ENCODE measurements at places on chromosomes 11 and 22.

DNA sequence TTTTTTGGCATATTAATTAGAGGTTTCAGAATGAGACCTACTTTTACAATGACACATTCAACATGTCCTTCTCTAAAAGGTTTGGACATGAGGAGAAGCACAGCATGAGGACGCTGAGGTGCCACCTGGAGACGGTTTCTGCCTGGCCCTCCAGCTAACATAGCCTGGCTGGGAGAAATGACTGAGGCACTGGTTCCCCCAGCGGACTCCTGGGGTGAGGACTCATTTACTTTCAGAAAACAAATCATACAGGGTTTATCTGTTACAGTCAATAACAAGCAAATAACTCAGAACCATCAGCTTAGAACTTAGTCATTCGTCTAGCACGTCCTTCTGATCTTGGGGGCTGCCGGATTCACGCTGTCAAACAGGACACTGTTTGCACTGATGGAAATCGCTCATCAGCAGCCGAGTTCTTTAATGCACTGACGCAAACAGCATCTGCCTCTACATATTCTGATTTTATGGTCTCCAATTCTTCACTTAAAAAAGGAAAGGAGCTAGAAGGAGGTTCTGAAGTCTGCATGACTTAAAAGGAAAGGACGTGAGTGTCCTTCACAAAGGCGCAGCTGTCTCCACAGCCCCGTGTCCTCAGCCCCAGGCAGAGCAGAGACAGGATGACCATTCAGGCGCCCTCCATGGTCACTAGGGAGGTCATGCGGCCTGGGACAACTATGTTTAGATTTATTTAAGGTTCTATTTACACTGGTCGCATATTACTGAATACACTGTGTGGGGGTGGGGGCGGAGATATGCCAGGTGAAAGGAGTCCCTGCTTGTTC lies 44.2 kb downstream of the CERK start:
- no peak for DNase-seq

- no peak for DNase-seq
Observed at GRCh38 chr11:45087086-45087899, 59.1 kb upstream of the PRDM11 start.

- DNase-seq, result no peak
Observed at GRCh38 chr11:67662835-67663531, 11.4 kb downstream of the ALDH3B2 start.

GRCh38 chr11:6755303-6755952 lies 16.3 kb downstream of the OR2AG2 start:
- DNase-seq, result no peak

DNA sequence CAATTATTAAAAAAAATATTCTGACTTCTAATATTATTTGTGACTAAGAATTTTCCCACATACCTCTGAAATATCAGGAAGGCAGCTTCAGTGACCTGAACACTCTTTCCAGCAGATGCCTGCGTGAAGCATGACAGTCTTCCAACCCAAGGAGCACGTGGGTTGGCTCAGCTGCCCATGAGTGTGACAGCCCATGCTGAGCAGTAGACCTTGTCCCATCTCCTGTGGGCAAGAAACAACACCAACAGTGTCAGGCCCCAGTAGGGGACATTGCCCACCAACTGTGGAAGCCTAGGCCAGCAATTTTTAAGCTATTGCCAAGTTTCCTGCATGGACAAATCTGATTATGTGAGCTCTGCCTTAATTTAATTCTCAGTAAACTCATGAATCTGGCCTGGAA lies 66.4 kb upstream of the OLFML1 start:
- no peak for DNase-seq

- no peak for DNase-seq
Observed at GRCh38 chr11:1263010-1263409, 40.1 kb downstream of the MUC5B start.

DNA sequence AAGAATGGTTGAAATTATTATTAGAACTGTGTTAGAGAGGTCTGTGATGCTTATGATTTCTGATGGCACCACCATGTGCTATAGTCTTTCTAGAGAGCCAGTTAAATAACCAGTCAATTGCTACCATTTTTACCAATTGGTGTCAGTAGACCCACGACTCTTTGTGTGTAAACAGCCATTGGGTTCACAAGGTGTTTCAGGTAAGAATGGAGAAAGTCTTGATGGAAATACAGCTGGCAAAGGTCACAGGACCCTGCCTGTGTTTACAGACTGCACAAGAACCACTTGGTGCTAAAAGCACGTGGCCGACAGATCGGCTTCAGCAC lies 30.5 kb upstream of the OR10G7 start:
- DNase-seq, result no peak

GRCh38 chr22:31861226-31861840 lies 83.0 kb upstream of the YWHAH start:
- DNase-seq, result no peak

GRCh38 chr11:85626496-85626895 lies 648 bp downstream of the DLG2 start:
- DNase-seq, result no peak

DNA sequence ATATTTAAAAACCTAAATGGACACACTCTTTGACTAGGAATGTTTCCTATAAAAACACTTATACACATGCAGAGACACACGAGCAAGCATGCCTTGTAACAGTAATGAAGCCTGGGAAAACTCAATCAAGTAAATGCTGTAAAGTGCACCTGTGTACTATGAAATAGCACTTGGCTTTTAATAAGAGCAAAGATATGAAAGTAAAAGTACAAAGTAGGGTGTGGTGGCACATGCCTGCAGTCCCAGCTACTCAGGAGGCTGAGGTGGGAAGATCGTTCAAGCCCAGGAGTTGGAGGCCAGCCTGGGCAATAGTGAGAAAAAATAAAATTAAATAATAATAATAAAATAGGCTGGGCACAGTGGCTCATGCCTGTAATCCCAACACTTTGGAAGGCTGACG lies 166.9 kb upstream of the GRK3 start:
- DNase-seq, result no peak

- no peak for DNase-seq
Observed at GRCh38 chr11:27028561-27028965, 12.1 kb upstream of the BBOX1 start.

GRCh38 chr11:105181100-105181499 lies 41.5 kb upstream of the CARD18 start:
- no peak for DNase-seq

- no peak for DNase-seq
Observed at GRCh38 chr11:130055617-130056016, 14.1 kb upstream of the APLP2 start.

- no peak for DNase-seq
Observed at GRCh38 chr22:29799217-29799680, 32.1 kb downstream of the UQCR10 start.

DNA sequence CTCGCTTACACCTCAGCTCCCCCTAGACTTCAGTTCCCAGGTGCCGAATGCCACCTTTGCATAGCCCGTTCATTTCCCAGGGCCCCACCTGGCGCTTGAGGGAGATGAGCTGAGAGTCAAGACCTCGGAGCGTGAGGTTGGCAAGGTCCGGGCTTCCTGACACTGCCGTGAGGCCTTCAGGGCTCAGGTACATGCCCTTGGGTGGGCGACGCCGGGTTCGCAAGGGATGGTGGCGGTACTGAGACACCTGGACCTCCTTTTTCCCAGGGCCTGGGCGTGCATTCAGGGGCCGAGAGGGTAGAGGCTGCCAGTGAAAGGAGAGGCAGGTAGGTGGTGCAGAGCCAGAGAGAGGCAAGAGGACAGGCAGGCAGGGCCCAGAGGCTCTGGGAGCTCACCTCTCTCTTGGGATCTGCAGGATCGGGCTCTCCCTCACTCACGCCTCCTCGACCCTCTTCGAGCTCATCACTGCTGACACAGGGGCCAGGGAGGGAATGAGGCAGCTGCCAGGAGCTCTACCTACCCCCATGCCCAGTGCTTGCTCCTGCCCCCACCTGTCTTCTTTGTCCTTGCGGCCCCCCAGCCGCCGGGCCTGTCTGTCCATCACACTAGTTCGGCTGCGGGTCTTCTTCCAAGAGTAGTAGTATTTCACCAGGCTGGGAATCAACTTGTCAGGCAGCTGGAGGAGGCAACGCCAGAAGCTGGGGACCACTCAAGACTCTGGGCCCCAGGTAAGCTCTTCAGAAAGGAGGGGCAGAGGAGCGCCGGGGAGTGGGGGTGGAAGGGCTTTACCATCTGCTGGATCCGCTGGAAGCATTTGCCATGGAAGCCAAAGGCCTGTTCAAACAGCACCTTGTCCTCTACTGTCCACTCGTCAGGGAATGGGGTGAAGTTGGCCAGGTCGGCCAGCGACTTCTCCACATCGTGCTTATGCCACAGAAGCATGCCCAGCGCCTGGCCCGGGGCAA lies 2.8 kb downstream of the RCOR2 start:
- no peak for DNase-seq

- no peak for DNase-seq
Observed at GRCh38 chr11:65496304-65497140, 2.3 kb upstream of the MALAT1 start.

DNA sequence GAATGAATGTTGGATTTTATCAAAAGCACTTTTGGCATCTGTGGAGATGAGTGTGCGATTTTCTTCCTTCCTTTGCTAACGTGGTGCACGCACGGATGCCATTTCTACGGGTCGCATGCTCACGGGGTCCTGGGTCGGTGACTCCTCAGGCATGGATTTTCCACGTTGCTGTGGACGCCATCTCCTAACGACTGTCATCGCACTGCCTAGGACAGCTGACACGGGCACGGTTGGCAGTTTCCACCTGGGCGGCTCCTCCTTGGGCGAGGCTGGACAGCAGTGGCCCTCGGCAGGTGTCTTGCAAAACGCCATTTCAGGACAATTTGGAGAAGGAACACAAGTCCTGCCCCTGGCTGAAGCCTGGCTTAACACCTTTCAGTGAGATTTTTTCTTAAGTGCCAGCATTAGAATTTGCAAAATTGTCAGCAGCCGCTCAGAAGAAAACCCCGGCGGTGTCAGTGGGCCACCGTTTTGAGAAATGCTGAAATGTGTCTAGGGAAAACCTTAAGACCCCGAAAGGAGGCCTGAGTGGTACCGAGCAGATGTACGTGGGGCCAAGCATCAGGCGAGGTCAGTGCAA lies 34.7 kb upstream of the TOLLIP start:
- DNase-seq, result no peak

DNA sequence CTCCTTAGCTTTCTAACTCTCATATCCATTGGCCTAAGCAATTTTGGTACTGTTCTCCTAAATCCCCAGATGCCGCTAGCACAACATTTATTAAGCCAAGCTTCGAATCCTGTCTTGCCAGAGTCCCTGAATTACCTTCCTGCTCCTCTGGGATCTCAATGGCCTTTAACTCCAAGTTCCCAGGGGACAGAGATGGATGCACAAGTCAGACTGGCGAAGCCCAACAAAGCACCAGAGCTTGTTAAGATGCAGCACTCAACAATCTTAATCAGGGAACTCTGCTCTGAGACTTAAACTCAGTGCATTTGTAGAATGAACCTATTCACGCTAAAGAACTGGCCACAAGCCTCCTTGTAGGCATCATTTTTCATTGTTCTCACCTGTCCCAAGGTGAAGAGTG lies 9.4 kb downstream of the GALNT18 start:
- no peak for DNase-seq

DNA sequence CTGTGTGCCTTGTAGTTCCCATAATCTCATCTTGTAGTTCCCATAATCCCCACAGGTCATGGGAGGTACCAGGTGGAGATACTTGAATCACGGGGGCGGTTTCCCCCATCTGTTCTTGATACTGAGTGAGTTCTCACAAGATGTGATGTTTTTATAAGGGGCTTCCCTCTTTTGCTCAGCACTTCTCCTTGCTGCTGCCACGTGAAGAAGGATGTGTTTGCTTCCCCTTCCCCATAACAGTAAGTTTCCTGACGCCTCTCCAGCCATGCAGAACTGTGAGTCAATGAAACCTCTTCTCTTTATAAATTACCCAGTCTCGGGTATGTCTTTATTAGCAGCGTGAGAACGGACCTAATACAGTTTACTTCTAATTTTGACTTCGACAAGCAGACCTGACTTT lies 14.0 kb upstream of the SMIM38 start:
- no peak for DNase-seq

DNA sequence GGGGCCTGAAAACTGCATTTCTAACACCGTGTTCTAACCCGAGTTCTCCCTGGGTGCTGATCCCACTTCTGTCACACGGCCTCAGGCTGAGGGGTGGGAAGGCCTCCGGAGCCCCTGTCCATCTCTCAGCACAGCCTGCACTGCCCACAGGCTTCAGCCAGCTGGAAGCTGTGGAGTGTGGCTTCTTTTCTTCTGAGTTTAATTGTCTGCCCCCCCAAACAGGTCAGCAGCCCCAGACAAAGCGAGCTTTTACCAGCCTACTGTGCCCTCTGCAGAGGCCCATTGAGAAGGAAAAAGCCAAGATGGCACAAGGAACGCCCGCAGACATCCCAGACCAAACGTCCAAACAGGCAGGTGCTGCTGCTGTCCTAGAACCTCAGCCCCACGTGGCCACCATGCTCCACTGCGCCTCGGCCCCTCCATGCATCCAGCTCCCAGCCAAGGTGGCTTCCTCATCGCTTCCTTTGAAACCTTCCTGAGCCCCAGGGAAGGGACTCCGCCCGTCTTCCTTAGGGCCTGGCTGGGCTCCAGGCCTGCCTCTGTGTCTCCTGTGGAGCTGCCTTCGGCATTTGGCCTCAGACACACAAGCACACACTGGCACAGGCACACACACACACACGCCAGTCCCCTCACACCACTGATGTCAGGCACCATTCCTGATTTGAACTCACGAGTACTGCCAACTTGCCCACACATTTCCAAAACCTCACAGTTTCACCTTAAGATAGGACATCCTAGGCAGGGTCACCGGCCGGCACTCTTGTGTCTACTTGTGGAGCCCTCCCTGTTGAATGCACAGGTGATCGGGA lies 1.7 kb downstream of the MOB2 start:
- DNase-seq, result no peak

- DNase-seq, result no peak
Observed at GRCh38 chr11:63958008-63958407, 16.4 kb upstream of the COX8A start.

GRCh38 chr11:27995083-27995482 lies 112.9 kb downstream of the KIF18A start:
- no peak for DNase-seq

DNA sequence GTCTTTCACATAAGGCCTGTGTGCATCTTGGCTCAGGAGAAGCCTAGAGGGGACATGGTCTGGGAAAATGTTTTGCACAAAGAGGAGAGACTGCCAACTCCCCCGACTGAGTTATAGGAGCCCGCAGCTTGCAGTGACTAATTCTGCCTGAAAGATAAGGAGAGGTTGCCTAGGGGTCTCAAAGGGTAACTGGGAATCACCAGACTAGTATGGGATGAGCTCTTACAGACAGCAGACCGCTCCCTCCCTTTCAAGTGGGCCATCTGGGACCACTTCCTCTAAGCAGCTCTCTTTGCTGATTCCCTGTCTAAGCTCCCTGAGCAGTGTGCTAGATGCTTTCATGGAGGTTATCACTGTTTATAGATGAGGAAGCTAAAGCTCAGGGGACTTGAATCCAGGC lies 105.1 kb downstream of the TENM4 start:
- no peak for DNase-seq

- no peak for DNase-seq
Observed at GRCh38 chr11:120338107-120338933, 2.1 kb downstream of the ARHGEF12 start.

DNA sequence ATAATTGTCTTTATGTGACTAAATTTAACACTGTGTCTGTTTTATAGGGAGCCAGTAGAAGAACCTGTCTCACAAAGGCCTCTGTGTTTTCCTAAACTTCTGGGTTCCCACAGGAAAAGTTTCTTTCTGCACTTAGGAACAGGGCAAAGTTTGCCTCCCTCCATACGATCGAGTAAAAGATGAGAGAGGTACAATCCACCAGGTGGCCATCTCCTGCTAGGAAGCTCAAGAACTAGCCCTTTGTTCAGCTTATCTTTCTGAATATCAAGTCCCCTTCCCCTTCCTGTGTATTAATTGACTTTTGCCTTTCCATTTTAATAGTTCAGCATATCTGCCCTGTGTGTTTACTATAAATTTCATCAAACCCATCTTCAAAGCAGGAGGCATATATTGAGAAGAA lies 18.0 kb downstream of the CSNK2A3 start:
- DNase-seq, result no peak
